ENCODE measurements at places on chromosomes 2 and 18. TPM values are rescaled to one million over a fixed set of nuclear protein-coding genes. Genes with fewer than 3 reads are reported as not detected.

- DNase-seq, result no peak
Measured at GRCh38 chr18:75154997-75155396, 53.9 kb downstream of the PTGR3 start.

DNA sequence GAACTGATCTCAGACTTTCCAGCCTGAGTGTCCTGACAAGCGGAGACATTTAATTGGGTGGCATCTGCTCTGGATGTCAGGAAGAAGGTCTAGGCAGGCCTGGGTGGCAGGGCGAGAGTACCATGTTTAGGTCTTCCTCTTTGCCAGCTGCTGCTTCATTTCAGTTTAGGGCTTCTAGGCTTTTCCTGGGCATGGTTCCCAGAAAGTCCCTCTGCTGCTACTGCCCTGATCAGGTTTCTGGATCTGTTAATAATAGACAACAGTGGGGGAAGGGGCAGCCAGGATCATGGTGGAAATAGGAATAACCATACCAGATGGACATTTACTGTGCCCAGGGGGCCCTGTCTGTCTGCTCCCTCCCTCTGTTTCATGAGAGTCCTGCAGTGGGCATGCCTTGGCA, 2.3 kb upstream of the PLCD4 start:
- DNase-seq, result no peak

- DNase-seq, result no peak
Measured at GRCh38 chr2:236340251-236340650, 76.0 kb upstream of the ASB18 start.

DNA sequence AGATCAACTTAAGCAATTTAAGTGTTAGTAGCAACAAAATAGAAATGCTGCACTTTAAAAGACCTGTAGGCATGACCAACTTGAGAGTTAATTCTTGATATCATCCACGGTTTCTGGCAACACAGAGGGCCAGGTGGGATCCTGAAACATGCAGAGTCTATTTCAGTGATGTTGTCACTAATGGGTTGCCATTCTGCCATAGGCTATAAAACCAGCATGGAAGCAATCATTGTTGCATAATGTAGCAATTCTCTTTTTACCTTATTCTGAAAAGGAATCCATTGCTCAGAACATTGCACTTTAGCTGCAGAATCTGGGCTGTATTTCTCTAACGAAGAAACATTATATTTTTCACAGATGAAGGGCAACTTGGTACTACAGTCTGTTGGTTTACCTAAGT, 53.9 kb upstream of the CD302 start:
- no peak for DNase-seq

DNA sequence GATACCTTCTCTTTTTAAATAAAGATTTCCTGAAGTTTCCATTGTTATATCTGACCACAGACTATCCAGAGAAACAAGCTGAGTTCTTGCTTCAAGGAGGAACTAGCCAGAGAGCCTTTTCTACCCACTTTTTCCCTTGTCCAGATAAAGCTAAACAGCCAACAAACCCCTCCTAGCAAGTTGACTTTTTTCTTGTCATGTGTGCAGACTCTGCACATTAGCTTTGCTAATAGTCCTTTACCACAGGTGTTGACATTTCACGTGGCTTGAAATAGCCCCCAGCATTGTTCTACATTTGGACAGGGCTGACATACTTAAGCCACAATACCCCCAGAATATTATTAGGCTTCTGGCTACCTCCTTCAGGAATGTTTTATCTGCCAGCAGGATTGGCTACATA, 40.7 kb downstream of the PCBP1 start:
- no peak for DNase-seq

DNA sequence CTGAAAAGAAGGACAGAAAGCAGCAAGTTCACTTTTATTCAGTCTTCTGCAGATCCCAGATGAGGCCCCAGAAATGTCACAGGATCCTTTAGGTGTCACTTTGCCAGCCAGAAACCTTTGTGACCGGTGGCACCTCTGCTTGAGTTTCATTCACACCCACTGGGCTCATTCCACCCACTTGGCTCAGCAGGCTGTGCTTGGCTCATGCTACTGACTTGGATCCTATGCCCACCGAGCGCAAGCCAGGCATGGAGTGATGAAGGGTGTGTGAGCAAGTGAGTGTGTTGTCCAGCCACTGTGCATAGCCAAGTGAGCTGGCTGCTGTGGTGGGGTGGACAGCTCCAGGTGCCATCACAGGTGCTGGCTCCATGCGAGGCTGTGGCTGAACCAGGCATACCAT, 357.0 kb upstream of the GULP1 start:
- DNase-seq, result no peak

DNA sequence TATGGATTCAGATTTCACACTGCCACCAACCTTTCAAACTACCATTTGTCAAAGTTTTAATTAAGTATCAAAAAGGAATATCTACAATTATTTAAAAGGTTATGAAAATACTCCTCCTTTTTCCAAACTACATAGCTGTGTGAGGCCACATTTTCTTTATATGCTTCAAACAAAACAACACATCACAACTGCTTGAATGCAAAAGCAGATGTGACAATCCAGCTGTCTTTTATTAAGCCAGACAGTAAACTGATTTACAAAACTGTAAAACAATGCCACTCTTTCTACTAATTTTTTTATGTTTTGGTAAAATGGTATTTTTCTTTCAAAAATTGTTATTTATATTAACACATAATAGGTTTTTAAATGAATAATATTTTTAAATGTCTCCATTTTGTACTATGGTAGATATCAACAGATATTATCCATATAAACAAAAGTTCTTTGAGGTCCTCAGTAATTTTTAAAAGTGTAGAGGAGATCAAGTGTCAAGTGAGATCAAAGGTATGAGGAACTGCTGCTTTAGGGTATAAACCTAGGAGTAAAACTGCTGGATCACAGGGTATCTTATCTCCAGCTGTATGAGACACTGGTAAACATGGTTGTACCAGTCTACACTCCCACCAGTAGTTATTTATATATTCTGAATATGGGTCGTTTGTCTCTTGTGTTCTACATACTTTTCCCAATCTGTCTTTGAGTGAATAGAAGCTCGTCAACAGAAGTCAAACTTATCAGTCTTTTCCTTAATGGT, 68.8 kb upstream of the SERTAD2 start:
- DNase-seq, result no peak

GRCh38 chr18:38654946-38655345, 1089.3 kb upstream of the CELF4 start:
- DNase-seq, result no peak

DNA sequence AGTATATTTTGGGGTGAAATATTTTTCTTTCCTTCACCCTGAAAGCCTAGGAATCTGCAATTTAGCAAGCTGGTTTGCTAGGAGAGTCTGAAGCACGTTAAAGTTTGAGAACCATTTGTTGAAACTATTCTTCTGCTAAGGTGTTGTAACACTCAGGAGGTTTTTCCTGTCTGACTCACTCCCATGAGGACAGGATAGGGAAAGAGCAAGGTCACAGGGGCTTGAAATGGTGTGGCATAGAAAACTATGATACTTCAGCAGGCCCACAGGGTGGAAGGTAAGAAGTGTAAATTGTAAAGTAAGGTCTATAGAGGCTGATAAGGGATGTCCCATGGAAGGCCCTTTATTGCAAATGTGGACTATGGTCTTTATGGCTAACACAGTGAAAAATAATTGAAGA, 177.7 kb upstream of the ZC3H15 start:
- DNase-seq, result no peak

GRCh38 chr2:68776124-68776523, 41.5 kb downstream of the ARHGAP25 start:
- DNase-seq, result no peak

DNA sequence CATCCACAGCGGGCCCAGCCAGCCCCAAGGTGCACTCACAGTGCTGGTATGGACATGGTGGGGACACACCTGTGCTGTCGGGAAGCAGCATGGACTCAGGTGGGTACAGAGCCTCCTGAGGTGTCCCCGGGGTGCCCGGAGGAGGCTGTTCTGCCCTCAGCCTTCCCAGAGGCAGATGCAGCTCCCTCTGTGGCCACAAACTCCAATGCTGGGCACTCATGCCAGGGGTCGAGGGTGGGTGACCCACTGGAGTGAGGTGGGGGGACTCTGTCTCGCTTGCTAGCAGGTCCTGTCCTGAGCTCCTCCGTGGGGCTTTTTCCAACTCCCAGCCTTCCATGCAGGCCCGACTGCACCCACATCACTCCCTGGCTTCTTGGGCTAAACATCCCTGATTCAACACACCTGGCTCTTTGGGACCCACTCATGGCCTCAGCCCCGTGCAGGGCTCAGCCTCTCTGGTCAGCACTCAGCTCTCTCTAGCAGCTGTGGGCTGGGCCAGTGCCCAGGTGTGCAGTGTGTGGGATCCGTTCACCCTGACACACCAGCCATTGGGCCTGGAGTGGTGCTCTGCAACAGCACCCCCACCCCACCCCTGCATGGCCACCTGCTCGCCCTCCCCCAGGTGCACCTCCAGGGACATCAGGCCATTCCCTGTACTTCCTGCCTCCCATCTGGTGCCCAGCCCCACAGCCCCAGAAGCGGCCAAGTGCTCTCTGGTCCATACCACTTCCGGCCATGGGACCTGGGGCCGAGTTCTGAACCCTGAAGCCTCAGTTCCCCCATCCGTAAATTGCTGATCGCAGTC, 16.0 kb downstream of the RAMP1 start:
- DNase-seq, result no peak

- DNase-seq, result no peak
Measured at GRCh38 chr2:44053052-44053451, 57.3 kb upstream of the LRPPRC start.

GRCh38 chr2:111120253-111121027, at the start of gene BCL2L11:
Gene BCL2L11 (plus strand): TSS chr2:111120914. CDS start chr2:111123746, 2,832 bp downstream.
- DNase-seq, result peak; percentile 54

DNA sequence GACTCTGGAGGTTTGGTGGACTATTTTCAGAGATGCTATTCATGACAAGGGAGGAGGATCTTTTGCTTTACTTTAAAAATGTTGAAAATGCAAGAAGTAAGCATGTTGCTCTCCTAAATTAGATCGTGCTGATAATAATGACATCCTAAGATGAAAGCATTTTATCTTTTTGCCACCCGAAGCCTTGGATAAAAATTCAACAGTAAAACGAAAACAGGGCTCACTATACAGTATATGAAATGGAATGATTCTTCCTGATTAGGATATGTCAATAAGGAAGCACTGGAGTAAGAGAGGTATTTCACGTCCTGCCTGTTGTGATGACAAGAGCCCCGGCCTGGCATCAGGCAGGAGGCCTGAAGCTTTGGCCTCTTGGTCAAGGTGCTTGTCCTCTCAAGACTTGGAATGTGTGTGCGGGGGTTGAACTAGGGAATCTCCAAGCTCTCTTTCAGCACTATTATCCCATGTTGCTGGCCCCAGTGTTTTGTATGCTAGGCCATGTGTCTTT, 306.0 kb downstream of the MTX2 start:
- no peak for DNase-seq

DNA sequence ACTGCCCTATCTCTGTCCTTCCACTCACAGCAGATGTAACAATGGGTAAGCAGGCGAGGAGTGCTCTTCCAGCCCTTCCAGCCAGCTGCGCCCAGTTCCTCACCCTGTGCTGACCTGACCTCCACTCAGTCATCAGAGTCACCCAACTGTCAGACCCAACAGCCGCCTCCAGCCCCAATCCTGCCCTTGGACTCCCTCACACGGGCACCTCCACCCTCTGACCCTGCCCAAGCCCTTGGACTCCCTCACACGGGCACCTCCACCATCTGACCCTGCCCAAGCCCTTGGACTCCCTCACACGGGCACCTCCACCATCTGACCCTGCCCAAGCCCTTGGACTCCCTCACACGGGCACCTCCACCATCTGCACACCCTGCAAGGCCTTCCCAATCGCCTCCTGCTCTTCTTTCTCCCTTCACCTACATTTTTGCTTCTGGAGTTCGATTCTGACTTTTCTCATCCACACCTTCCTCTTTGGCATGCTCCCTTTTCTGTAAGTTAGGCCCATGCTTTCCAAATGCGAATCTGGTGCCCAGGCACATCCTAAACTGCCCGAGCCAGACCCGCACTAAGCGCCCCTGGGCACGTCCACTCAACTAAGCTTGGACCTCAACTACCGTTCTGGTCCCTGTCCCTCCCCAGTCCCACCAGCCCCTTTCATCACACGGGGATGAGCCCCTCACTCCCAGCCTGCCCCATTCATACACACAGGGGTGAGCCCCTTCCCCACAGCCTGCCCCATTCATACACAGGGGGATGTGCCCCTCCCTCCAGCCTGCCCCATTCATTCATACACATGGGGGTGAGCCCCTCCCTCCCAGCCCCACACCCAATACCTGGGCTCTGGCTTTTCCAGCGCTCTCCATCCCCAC, 15.9 kb downstream of the EIPR1 start:
- no peak for DNase-seq

- DNase-seq, result no peak
Measured at GRCh38 chr2:175205523-175205922, 24.0 kb upstream of the ATP5MC3 start.

GRCh38 chr2:241659150-241659739, 21.8 kb downstream of the ATG4B start:
- no peak for DNase-seq

DNA sequence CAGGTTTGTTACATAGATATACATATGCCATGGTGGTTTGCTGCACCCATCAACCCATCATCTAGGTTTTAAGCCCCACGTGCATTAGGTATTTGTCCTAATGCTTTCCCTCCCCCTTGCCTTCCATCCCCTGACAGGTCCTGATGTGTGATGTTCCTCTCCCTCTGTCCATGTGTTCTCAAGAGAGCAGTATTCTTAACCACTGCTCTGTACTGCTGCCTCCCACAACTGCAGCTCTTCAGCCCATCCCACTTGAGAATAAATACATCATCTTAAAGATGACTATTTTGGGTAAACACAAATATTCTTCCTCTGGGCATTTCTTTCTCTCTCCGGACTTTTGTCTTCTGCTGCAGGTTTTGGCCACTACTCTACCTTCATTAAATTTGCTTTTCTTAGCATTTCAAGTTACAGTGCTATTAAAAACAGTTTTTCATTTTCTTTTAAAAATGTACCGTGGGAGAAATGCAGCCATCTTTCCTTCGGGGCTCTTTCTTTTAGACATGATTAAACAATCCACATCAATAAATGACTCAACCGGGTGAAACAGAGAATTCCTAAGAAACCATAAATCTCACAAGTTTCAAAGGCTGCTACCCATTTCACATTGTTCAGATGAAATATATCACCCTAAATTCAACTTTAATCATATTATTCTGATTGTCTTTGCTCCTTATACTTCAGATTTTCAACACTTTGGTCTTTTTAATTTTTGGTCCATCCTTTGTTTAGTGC, 323.4 kb downstream of the GALNT13 start:
- DNase-seq, result no peak

GRCh38 chr2:8684540-8684877, 2.7 kb downstream of the ID2 start:
- no peak for DNase-seq

GRCh38 chr18:49070552-49070951, 119.8 kb upstream of the SMAD7 start:
- no peak for DNase-seq

- DNase-seq, result no peak
Measured at GRCh38 chr2:174623690-174624089, 26.1 kb upstream of the WIPF1 start.

Gene AKAIN1
- total RNA-seq, result not detected

Gene TEX44
- not detected for total RNA-seq

Gene CCDC68
- 18.4 TPM for total RNA-seq

Gene CEP76
- total RNA-seq, result 5.2 TPM

Gene LIMS3
- 43.6 TPM for total RNA-seq

Gene DSG2
- 0.81 TPM for total RNA-seq

Gene CHRND
- not detected for total RNA-seq

Gene PLEKHM3
- total RNA-seq, result 21.8 TPM

Gene HAAO
- total RNA-seq, result 33.7 TPM

Gene CFAP65
- total RNA-seq, result not detected

Gene ZC3H6
- total RNA-seq, result 10.6 TPM
